ENCODE measurements at places on chromosomes 6 and 20.

DNA sequence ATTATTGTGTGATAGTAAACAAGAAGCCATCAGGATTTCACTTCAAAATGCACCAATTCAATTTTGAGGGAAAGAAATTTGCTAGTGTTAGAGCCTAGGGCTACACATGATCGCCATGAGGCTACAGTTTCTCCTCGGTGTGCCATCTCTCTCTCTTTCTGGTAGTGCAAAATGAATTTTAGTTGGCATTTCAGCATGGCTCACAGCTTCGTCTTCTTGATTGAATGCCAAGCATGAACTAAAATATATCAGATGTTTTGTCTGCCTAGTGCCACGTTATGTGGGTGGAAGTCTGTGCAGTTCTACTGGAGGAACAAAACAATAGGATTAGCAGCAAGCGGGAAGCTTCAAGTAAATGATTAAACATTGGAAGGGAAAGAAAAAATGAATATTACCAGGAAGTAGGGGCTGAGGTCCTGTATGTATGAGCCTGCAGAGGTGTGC, 6.8 kb upstream of the MRAP2 start:
- no peak for DNase-seq

- DNase-seq, result peak; percentile 32
Measured at GRCh38 chr6:24960991-24961475, 25.3 kb upstream of the RIPOR2 start.

- DNase-seq, result no peak
Measured at GRCh38 chr6:41637194-41638001, 870 bp upstream of the MDFI start.

GRCh38 chr6:152634773-152635172, 2.4 kb downstream of the SYNE1 start:
- peak; percentile 44 for DNase-seq

DNA sequence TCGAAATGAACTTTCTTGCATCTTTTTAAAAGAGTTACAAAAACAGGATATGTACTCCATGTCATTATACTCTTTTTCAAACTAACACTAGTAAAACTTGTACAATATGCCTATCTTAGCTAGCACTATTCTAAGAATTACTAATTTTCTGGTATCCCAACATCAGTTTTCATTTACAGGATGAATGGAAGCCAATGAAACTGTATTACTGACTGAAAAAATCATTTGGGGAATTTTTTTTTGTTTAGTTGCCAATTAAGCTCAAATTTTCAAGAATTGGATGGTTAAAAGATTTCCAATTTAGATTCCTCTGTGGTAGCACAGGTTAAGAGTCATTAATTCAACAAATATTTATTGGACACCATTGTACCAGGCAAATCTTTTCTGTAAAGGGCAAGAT, 30.7 kb downstream of the TASP1 start:
- no peak for DNase-seq

GRCh38 chr6:44224029-44224964, 902 bp downstream of the SLC29A1 start:
- DNase-seq, result peak; percentile 60

DNA sequence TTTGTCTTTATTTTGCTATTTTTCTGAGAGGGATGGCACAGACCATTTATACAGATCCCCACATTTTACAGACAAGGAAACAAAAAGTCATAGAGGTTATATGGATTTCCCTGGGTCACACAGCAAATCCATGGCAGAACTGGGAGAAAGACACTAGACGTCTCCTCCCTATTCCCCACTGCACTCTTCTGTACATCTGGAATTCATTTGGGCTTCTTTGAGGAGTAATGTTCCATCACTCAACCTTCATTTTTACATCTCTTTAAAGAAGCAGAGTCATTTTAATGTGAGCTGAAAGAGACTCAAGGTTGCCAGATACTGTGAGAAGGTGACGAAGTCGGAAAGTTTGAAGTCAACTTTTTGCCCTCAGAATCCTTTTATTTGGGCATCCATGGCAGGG, 207.3 kb downstream of the OTOR start:
- DNase-seq, result no peak

- peak; percentile 31 for DNase-seq
Measured at GRCh38 chr6:25714765-25715164, 39.8 kb upstream of the SLC17A4 start.

- no peak for DNase-seq
Measured at GRCh38 chr20:47774131-47774777, 11.0 kb downstream of the SULF2 start.

- DNase-seq, result no peak
Measured at GRCh38 chr20:63132715-63133471, 83.0 kb downstream of the YTHDF1 start.

GRCh38 chr6:37731888-37732287, 34.2 kb upstream of the MDGA1 start:
- DNase-seq, result peak; percentile 84

GRCh38 chr6:117911660-117912059, 4.6 kb downstream of the SLC35F1 start:
- DNase-seq, result no peak

DNA sequence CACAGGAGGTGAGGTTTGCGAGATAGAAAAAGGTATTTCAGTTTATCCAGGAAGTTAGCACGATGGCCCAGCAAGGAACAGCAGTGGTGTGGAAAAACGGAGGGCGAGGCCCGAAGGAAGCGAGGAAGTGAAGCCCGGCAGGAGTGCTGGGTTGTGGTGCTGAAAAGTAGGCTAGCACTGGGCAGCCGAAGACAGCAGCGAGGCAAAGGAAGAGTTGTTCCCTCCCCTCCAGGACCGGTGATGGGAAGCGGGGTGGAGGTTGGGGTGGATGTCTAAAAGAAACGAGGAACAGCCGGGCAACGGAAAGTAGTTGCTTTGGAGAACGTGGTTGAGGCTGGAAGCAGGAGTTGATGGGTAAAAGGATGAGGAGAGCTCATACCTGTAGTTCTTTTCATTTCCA, 1.4 kb downstream of the METTL24 start:
- no peak for DNase-seq

- peak; percentile 85 for DNase-seq
Measured at GRCh38 chr20:60210779-60211617, 252.8 kb downstream of the CDH26 start.

DNA sequence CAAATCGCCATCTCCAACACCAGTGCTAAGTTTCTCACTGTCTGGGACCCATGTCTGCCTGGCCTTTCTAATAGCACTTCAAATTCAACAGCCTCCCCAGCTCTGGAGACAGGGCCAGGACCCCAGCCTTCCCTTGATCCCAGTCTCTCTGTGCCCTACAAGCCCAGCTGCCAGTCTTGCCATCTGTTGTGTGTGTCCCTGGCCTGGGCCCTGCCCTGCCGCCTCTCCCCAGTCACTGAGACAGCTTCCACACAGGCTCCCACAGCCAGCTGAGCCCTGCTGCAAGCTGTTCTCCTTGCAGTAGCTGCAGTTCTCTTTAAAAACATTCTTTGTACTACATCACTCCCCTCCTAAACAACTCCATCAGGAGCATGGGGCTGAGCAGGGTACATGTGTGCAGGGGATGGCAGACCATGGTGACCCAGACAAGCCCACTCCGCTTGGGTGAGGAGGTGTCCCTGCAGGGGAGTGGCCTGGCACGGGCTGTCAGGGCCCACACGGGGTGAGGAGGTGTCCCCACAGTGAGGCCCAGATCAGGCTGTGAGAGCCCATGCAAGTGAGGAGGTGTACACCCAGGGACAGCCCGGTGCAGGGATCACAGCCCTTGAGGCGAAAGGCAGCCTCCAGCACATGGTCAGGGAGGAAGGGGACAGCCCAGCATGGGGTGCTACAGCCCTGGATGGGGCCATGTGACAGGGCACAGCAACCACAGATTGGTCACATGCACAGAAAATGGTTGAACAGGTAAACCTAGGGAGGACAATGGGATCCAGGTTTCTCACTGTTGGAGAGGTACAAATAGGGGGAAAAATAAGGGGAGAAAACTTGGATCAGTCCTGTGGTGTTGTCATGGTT, 16.2 kb downstream of the CST7 start:
- DNase-seq, result no peak

- DNase-seq, result no peak
Measured at GRCh38 chr6:7269816-7270215, 43.2 kb downstream of the SSR1 start.

DNA sequence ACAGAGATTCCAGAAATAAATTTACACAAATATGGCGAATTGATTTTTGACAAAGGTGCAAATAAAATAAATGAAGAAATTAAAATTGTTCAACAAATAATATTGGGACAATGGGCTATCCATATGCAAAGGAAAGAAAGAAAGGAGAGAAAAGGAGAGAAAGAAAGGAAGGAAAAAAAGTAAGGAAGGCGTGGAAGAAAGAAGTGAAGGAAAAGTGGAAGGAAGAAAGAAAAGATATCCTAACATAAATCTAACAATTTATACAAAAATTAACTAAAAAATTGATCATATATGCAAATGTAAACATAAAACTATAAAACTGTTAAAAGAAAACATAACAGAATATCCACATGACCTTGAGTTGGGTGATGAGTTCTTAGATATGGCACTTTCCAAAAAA, 78.7 kb upstream of the ZNF184 start:
- no peak for DNase-seq

- no peak for DNase-seq
Measured at GRCh38 chr6:146481527-146481926, 62.1 kb upstream of the RAB32 start.

DNA sequence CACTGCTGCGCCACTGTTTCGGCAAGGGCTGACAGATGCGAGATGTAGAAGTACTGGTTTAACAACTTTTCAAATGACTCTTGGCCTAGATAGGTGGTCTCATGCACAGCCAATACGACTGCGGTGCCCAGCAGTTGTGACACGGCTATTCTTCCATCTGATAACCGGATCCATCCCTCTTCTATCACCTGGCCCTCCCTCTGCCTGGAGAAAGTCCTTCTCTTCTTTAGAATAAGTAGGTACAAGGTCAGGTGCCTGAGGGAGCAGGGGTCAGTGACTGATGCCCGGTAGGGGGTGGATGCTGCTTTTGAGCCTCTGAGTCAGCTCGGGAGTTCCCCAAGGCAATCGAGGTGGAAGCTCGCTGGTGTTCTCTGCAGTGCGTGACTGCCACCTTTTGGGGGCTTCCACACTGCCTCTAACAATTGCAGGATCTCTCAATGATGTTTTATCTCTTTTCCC, 166.8 kb upstream of the GRIK2 start:
- peak; percentile 13 for DNase-seq

DNA sequence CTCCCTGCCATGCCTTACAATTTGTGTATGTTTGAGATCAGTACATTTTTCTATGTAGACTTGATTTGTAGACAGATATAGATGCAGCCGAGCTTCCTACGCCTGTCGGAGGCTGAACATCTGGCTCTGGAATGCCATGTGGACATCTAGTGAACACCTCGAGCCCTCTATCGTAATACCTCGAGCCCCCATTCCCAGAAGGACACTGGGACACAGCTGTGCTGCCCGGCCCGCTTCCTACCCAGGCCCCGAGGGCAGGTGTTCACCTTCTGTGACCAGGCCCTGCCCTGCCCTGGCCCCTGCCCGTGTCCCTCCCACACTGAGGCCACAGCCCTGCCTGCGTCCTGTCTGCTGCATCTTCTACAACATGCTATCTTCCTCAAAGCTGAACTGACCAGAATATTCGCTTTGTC, 12.9 kb downstream of the RPS6KA2 start:
- DNase-seq, result no peak

DNA sequence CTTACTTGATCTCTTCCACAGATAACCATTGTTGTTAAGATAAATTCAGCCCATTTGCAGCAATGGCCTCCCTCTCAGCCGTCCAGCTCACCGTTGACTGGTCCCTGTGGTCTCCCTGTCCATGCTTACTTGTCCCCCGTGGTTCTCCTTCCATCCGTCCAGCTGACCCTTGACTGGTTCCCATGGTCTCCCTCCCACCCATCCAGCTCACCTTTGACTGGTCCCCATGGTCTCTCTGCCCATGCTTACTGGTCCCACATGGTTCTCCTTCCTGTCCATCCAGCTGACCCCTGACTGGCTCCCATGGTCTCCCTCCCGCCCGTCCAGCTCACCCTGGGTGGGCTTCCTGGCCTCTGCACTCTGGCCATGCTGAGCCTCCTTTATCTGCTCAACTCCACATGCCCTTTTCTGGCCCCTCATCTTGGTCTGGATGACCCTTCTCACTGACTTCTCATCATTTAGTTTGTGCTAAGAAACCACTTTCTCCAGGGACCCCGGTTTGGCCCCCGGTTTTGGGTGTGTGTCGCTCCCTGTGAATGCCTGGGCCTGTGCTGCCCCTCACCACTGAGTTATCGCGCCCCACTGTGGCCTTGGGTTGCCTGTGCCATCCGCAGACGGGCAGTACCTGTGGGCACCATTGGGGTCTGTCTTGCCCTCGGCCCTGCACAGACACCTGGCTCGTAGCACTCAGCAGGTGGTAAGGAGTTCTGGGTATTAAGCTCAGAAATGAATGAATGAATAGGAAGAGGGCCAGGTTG, 146.4 kb downstream of the ERMARD start:
- no peak for DNase-seq

DNA sequence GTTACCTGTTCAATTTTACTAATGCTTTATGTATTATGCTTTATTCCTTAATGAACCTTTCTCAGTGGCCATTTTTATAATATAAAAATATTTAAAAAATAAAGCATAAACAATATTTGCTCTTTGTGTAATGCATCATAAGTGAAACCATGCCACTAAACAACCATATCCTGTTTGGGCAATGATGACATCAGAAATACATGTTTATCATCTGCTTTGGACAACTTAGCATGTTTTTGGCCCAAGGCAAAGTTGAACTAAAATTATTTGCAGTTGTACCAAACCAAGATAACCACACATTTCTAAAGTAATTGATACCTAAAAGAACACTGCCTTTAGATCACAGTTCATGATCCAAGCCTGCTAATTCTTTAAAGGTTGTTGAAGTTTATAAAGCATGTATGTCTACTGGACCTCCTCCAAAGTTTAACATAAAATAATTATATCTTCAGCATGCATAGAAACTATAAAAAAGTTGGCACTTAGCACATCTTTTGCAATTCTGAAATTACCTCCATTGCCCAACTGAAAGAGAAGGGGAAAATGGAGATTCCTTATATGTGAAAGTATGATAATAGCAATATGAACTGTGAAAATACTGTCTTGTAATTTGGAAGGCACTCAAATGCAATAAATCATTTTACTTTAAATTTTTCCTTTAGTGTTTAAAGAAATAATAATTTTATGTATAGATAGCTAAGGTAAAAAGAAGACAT, 325.6 kb upstream of the RUNX2 start:
- no peak for DNase-seq

- no peak for DNase-seq
Measured at GRCh38 chr6:14707971-14708465, 537.9 kb upstream of the JARID2 start.

GRCh38 chr6:154783229-154783628, 50.0 kb downstream of the SCAF8 start:
- no peak for DNase-seq

- peak; percentile 83 for DNase-seq
Measured at GRCh38 chr6:12911427-12911826, 194.9 kb downstream of the PHACTR1 start.

- DNase-seq, result peak; percentile 8
Measured at GRCh38 chr6:41504466-41505121, 41.6 kb upstream of the FOXP4 start.

GRCh38 chr6:169808608-169808967, 57.2 kb downstream of the ERMARD start:
- DNase-seq, result no peak
